ENCODE measurements at places on chromosomes 2 and 18. TPM values are rescaled to one million over a fixed set of nuclear protein-coding genes. Genes with fewer than 3 reads are reported as not detected.

Gene NAT8
- total RNA-seq, result not detected

Gene MOCOS
- total RNA-seq, result 0.17 TPM

Gene CKAP2L
- 42.1 TPM for total RNA-seq

Gene C1QL2
- not detected for total RNA-seq

Gene AQP12A
- not detected for total RNA-seq

- H3K27me3 ChIP-seq, result no peaks in the 10 kb centered on the region
- H3K36me3 ChIP-seq, result no peaks in the 10 kb centered on the region
- H3K27ac ChIP-seq, result no peak overlapping the region
- H3K4me1 ChIP-seq, result no peaks in the 10 kb centered on the region
- H3K4me3 ChIP-seq, result no peak overlapping the region
Observed at GRCh38 chr18:46488471-46489213, 168.4 kb downstream of the LOXHD1 start.

DNA sequence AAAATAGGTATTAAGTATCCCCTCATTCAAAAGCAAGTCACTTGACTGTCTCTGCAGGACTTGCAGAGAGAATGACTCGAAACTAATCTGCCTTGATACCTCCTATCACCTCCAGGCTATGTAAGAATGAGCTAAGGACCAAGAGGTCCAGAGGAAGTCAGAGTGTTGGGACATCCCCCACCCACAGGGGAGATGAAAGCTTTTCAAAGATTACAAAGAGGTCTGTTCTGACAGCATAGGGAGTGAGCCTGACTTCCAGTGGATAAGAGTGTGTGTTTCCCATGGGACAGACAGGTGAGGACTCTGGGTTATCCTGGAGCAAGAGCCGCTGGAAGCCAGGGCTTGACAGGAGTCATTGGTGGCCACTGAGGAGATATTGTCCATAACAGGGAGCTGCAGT is 85.0 kb upstream of the TACR1 start:
- no peaks in the 10 kb centered on the region for H3K4me1 ChIP-seq
- H3K27me3 ChIP-seq, result peaks cover 4% of the 10 kb centered on the region
- no peak overlapping the region for H3K4me3 ChIP-seq
- H3K36me3 ChIP-seq, result no peaks in the 10 kb centered on the region

GRCh38 chr2:40457837-40458236 is 5.9 kb upstream of the SLC8A1 start:
- no peaks in the 10 kb centered on the region for H3K4me1 ChIP-seq
- H3K27me3 ChIP-seq, result peaks cover 4% of the 10 kb centered on the region
- DNase-seq, result no peak
- no peak overlapping the region for H3K27ac ChIP-seq

DNA sequence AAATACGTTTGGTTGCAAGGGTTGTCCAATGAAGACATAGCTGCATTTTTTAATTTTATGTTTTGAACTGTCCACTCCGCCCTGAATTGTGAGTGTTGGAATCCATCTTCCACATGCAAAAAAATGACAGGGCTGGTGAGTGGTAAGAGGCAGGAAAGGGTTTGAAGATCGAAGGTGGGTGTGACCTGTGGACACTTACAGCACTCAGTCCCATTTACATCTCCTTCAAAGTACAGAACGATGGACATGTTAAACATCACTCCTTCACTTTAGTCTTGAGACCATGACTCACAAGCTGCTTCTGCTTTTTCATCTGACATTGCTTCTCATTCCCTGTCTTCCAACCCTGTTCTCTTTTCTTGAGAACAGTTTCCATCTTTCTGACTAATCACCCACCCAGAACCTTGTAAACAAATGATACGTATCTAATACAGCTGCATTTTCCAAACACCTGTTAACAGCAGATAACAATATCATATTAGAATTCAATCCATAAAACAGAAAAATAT is 179.3 kb downstream of the ZNF516 start:
- H3K4me1 ChIP-seq, result no peaks in the 10 kb centered on the region
- H3K27me3 ChIP-seq, result peaks cover 17% of the 10 kb centered on the region

GRCh38 chr2:237629188-237629534 is 1.8 kb downstream of the LRRFIP1 start:
- H3K27ac ChIP-seq, result no peak overlapping the region
- no peak for DNase-seq
- peaks cover 15% of the 10 kb centered on the region for H3K4me1 ChIP-seq
- H3K4me3 ChIP-seq, result no peak overlapping the region

DNA sequence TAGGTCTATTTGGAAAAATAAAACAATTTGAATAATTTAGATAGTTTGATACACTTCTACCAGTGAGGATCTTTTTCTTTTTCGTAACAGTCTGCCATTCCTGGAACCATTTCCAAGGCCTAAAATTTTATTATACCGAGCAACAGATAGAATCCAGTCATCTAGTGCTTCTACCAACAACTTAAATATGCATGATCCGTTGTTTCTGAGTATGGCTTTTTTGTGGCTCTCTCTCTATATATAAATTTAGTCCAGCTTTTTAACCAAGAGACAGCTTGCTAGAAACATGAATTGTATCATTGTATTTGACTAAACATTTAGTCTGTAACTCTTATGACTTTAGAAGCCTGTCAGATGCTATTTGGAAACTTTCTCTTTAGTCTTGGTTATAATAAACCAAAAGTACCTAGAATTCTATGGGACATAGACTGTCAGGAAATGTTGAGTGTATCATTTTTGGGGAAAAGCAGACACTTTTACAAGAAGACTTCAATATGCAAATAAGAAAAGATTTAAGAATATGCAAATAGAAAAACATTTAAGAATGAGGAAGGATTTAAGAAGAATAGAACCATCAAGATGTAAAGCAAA is 161.4 kb downstream of the ZEB2 start:
- no peak for DNase-seq
- H3K4me1 ChIP-seq, result peaks cover 26% of the 10 kb centered on the region
- H3K27ac ChIP-seq, result peak overlapping the region; percentile 88
- no peaks in the 10 kb centered on the region for H3K36me3 ChIP-seq
- H3K27me3 ChIP-seq, result peaks cover under 1% of the 10 kb centered on the region

GRCh38 chr18:34909637-34910364 is 131.4 kb upstream of the MAPRE2 start:
- peaks cover 3% of the 10 kb centered on the region for H3K36me3 ChIP-seq
- peaks cover 8% of the 10 kb centered on the region for H3K27me3 ChIP-seq
- H3K27ac ChIP-seq, result no peak overlapping the region
- DNase-seq, result peak; percentile 9
- peaks cover 3% of the 10 kb centered on the region for H3K4me1 ChIP-seq
- H3K4me3 ChIP-seq, result no peak overlapping the region

DNA sequence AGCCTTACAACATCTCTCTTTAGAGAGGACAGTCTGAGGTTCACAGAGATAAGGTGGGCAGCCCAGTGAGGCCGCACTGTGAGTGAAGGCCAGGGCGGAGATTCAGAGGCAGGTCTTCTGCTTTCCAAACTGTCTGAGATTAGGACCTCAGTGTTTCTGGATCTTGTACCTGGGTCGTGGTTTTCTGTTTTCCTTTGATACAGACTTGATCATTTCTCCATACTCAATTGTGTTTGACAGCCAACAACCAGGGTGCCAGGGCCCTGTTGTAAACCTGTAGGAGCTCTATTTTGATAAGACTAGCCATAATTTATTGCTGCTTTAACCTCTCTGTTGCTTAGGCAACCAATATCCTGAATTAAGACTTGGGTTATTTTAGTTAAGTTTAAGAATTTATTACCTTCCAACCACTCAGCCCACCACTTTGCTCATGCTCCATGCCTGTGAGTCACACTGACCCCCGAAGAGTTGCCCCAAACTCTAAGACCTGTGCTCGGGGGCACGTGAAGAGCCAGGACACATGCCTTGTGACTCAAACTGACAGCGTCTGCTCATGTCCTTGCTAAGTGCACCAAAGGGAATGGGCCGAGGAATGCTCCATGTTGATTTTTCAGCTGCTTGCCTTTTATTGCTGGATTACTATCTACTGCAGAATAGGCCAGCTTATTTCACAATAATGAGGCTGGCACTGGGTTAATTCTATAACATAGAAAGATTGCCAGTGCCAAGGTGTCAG is 248.6 kb downstream of the BCL2 start:
- H3K27ac ChIP-seq, result no peak overlapping the region
- peaks cover 14% of the 10 kb centered on the region for H3K4me1 ChIP-seq
- H3K36me3 ChIP-seq, result no peaks in the 10 kb centered on the region
- no peak for DNase-seq

DNA sequence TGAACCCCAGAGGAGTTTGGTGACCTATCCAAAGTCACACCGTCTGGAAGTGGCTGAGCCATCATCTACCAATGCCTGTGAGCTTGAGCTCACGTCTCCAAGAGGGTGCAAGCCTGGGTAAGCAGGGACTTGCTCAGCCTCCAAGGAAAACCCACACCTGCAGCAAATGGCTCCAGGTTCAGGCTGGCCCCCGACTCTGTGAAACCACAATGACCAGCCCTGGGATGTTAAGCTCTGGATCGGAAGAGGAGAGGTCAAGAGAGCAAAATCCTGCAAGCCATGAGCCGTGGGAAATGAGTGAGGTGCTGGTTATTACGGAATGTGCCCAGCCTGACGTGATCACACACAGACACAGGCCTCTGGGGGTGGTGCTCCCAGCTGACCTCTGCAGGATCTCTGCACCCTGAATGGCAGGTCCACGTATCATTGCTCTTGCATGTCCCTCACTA is 94.1 kb upstream of the OTOS start:
- no peaks in the 10 kb centered on the region for H3K4me1 ChIP-seq
- H3K27me3 ChIP-seq, result peaks cover 15% of the 10 kb centered on the region
- H3K4me3 ChIP-seq, result no peak overlapping the region

DNA sequence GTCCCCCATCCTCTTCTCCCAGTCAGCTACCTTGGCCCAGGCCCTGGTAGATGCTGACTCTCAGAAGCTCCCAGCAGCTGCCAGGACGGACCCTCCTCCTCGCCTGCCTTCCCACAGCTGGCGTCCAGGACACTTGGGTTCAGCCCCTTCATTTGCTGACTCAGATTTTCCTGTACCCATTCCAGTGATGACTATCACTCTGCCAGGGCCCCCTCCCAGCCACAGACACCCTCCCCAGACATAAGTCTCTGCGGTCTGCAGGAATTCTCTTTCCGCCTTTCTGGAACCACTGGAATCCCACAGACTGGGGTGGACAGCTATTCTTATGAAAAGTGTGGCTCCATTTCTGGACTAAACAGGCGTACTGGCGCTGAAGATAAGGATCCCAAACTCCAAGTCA is 260.3 kb upstream of the EPAS1 start:
- H3K27ac ChIP-seq, result no peak overlapping the region
- peaks cover 33% of the 10 kb centered on the region for H3K4me1 ChIP-seq
- H3K36me3 ChIP-seq, result peaks cover 9% of the 10 kb centered on the region
- no peaks in the 10 kb centered on the region for H3K27me3 ChIP-seq

DNA sequence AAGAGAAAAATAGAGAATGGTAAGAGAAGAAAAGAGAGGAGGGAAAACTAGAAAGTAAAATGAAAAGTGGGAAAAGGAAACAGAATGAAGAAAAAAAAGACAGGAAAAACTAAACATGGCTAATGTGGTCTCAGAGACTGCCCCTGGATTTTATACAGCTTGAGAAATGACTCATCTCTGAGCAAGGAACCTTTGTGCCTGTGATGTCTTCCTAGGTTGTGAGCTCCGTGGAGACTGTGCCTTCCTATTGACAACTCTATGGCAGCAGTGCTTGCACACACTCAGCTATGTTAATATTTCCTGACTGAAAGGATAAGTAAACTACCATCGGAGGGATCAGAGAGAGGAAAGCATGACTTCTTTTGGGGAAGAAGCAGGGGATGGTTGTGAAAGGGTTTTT is 203.8 kb downstream of the RDH14 start:
- H3K27me3 ChIP-seq, result peaks cover 2% of the 10 kb centered on the region
- no peak overlapping the region for H3K4me3 ChIP-seq
- DNase-seq, result no peak

GRCh38 chr2:9778471-9779316 is 64.6 kb upstream of the TAF1B start:
- no peak overlapping the region for H3K4me3 ChIP-seq
- no peaks in the 10 kb centered on the region for H3K36me3 ChIP-seq
- H3K27me3 ChIP-seq, result no peaks in the 10 kb centered on the region
- peak overlapping the region; percentile 49 for H3K27ac ChIP-seq
- DNase-seq, result no peak

GRCh38 chr2:96903318-96903717 is 33.4 kb upstream of the SEMA4C start:
- no peak overlapping the region for H3K27ac ChIP-seq
- no peak for DNase-seq
- H3K36me3 ChIP-seq, result no peaks in the 10 kb centered on the region
- H3K4me1 ChIP-seq, result peaks cover 4% of the 10 kb centered on the region
- no peaks in the 10 kb centered on the region for H3K27me3 ChIP-seq

DNA sequence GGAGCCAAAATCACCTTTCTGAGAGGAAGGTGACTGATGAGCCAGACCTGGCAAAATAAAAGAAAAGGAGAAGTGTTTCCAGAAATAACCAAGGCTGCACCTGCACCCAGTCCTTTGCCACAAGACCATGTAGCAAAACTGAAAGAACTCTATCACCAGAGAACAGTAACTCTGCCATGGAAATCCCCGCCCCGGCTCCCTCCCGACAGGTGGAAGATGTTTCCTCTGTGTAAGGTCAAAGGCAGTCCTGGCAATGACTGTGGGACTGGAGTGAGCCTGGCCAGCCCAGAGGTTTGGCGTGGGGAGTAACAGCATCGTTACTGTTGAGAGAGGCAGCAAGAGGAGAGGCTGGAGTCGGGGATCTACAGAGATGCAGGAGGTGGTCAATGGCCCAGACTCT is 42.3 kb downstream of the SPRED2 start:
- no peak overlapping the region for H3K27ac ChIP-seq
- H3K4me1 ChIP-seq, result peaks cover 10% of the 10 kb centered on the region
- DNase-seq, result peak; percentile 57
- H3K36me3 ChIP-seq, result no peaks in the 10 kb centered on the region

DNA sequence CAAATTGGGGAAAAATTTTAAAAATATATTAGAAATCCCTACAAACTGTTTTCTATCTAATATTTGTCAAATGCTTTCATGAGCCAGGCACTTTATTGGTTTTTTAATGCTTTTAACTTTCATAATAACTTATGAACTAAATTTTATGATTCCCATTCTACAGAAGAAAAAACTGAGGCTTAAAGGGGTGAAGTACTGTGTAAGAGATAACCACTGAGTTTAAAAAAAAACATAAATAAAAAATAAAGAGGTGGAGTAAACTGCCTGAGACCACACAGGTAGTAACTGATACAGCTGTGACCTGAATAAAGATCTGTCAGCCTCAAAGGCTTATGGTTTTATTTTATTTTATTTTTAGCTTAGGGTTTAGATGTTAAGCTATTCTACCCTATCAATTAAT is 24.7 kb downstream of the PNPT1 start:
- H3K4me3 ChIP-seq, result no peak overlapping the region
- DNase-seq, result no peak
- H3K36me3 ChIP-seq, result peaks cover 29% of the 10 kb centered on the region
- no peaks in the 10 kb centered on the region for H3K4me1 ChIP-seq
- no peaks in the 10 kb centered on the region for H3K27me3 ChIP-seq
- H3K27ac ChIP-seq, result no peak overlapping the region

DNA sequence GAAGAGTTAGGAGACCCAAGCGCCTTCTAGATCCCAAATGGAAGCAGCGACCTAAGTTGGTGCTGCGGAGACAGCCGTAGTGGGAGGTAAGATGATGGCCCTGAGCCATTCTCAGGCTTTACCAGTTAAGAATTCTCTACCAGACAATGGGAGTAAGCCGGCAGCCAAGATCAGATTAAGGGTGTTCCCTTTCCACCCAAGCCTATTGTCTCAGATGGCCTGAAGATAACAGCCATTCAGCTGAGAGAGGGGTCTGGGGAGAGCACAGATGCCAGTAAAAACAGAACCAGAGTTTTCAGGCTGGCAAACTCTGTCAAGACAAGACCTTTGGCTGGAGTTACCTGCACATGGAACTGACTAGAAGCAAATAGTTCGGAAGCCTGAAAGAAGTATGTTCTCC is 191.7 kb upstream of the HAAO start:
- no peak for DNase-seq
- H3K36me3 ChIP-seq, result no peaks in the 10 kb centered on the region
- peaks cover 2% of the 10 kb centered on the region for H3K27me3 ChIP-seq
- H3K27ac ChIP-seq, result no peak overlapping the region

Measured in activated CD4-positive, alpha-beta memory T cell treated with anti-CD3 and anti-CD28 coated beads for 36 hours (primary cell).